ENCODE measurements at places on chromosomes 6 and 20.
A peak's percentile ranks its signal among the peaks of the same experiment; 100 is the strongest.

DNA sequence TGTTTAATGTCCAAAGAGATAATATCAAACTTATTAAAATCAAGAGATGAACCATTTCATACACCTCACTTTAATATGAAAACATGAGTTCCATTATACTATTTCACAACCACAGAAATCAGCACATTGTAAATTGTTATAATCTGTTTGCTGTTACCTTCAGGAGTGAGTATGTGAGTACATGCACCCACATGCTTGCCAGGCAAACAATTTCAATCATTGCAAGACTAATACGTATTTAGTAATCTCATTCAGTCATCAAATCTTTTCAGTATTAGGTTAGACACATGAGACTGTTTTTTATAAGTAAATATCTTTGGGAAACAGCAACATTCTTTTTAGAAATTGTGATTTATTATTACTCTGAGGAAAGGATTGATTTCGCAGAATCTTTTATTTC lies 9.3 kb upstream of the EPM2A start:
- DNase-seq: peak; percentile 6

GRCh38 chr6:129730477-129731165 lies 20.6 kb upstream of the ARHGAP18 start:
- DNase-seq: peak; percentile 40

DNA sequence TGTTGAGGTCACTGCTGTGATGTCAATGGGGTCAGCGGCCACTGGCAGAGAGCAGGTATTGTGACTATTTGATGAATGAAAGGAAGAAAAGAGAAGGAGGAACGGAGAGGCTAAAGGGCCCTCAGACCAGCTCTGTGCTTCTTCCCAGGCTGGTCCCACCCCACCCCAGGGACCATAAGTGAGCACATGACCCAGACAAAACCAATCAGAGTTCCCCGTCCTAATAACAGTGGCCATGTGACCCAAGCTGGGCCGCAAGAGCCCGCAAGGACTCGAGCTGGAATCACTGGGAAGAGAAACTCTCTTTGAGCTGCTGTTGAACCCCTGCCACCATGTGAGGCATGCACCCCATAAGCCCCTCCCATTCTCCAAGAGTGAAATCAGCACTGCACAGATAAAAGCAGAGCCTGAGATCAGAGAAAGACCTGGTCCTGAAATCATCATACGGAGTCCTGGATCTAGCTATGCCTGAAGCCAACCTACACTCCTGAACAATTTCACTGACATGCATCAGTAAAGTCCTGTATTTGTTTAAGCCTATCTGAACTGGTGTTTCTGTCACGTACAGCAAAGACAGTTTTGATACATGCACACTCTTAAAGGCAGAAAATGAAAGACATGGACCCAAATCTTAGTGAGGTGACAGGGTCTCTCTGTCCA lies 90.2 kb downstream of the PREX1 start:
- DNase-seq: no peak

GRCh38 chr6:33672808-33673207 lies 38.7 kb downstream of the UQCC2 start:
- peak; percentile 97 for DNase-seq

DNA sequence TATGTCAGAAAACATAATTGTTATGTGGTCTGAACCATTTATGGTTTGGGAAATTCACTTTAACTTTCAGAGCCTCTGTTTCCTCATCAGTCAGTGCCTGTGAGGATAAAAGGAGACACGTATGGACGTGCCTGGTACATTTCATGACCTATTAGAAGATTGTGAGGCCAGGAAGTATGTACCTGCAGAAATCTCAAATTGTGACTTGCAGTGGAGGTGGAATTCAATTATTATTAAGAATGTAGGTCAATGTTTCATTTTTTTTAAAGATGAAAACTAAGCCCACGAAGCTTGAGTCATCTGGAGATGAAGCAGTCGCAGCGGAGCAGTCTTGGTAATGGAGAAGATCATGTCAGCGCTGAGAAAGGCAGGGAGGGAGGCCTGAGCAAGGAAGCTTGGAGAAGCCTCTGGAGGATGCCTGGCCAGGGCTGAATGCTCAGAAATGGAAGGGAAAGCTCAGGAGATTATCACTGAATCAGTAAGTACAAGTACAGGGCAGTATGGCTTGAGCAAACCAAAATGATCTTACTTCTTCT lies 3.9 kb upstream of the DSE start:
- DNase-seq: no peak

GRCh38 chr6:125586074-125586473 lies 163.4 kb upstream of the HEY2 start:
- DNase-seq: peak; percentile 3

DNA sequence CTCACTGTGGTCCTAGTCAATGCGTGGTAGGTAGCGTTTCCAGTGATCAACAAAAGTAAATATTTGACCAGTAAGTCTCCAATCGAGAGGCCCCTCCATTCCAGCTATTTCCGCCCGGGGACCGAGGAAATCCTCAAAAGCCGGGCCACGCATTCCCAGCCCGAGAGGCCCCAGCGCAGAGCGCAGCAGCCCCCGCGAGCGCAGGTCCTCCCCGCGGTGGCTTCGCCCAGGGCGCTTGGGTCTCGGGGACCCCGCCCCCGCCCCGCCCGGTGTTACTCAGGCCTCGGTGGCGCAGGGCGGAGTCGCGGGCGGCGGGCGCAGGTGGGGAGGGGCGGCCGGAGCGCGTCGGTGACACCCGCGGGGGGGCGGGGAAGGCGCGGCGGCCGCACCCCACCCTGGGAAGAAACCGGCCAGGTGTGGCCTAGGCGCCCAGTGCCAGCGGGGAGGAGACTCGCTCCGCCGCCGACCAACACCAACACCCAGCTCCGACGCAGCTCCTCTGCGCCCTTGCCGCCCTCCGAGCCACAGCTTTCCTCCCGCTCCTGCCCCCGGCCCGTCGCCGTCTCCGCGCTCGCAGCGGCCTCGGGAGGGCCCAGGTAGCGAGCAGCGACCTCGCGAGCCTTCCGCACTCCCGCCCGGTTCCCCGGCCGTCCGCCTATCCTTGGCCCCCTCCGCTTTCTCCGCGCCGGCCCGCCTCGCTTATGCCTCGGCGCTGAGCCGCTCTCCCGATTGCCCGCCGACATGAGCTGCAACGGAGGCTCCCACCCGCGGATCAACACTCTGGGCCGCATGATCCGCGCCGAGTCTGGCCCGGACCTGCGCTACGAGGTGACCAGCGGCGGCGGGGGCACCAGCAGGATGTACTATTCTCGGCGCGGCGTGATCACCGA lies at the start of gene DSP:
TSS of gene DSP (plus strand) at position 497 of the 890 bp plus-strand sequence. CDS start at position 742, 245 bp downstream.
- no peak for DNase-seq

DNA sequence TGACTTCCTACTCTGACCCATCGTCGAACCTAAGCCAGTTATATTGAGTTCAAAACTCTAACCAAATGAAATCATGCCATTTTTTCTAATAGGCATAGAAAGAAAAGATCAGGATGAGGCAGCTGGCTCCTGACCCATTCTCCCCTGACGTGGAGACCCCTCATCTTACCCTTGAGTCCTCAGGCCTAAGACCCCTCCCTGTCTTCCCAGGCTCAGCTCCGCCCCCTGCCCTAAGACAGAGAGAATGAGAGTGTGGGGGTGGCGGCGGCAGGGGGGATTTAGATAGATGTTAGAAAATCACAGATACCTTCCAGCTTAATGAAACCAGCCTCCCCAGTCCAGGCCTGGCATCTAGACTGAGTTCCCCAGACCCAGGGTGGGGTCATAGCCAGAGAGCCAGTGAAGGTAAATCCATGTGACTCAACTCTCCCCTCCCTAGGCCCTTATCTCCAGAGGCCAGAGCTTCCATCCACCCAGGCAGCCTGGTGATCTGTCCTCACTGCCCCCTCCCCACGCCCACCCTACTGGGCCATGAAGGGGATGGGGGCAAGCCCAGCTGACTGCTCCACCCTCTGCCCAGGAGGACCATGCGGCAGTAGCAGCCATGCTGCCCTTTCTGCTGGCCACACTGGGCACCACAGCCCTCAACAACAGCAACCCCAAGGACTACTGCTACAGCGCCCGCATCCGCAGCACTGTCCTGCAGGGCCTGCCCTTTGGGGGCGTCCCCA lies 6.8 kb downstream of the TMEM63B start:
- no peak for DNase-seq

DNA sequence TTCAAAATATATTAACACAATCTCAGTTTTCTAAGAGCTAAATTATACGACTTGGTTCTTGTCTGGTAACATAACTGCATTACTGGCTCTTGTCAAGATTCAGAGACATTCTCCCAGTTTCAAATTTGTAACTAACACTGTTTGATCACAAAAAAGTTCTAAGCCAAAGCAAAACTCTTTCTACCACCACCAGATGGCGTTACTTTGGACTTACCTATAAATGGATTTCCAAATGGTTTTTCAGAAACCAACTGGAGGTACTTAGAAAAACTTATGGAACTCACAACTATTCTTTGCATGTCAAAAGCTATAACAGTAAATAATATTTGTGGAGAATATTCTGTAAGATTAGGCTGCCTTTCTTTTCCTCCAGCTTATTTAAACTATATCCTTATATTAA lies 34.2 kb upstream of the GFRAL start:
- DNase-seq: peak; percentile 22

- peak; percentile 98 for DNase-seq
Measured at GRCh38 chr6:55758156-55758937, 117.0 kb downstream of the BMP5 start.

DNA sequence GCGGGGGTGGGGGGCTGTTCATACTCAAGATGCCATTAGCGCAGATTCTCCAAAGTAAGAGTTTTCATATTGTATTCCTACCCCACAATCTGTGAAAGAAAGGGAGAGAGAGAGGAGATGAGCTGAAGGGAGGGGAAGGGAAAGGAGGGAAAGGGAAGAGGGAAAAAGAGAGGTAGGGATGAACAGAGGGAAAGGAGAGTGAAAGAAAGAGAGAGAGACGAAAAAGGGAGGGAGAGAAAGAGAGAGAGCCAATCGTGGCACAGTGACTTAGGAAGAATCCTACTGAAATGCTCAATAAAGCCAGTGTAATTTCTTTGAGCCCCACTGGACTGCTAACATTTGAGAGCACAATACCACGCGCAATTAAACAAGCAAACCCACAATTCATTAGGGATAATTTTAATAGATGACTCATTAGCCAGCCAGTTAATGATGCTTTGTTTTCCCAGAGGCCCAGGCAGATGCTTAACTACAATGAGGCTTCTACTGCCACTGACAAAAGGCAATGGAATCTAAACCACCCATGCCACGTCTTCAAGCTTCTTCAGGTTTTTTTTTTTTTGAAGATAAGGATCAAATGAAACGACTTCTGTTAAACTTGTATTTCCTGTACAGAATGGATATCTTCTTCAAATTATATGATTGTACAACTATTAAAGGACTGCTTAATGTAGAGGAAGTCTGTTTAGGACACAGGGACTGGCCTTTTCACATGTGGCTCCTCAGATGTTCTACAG lies 306.8 kb downstream of the FOXC1 start:
- DNase-seq: peak; percentile 88

DNA sequence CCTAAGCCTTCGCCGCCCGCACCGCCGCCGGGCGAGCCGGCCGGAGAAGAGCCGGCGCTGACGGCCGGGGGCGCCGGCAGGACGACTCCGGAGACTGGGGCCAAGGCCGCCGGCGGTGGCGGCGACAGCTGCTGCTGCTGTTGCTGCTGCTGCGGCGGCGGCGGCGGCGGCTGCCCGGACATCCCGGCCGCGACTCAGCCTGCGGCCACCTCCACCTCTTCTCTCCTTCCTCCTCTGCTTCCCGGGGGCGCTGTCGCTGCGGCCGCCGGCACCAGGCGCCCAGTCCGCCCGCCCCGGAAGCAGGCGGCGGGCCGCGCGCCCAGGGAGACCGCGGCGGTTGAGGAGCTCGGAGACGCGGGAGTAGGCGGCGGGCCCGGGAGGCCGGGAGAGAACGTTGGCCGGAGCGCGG lies 307 bp downstream of the RANBP9 start:
- no peak for DNase-seq

- no peak for DNase-seq
Measured at GRCh38 chr6:13296536-13296997, 31.8 kb downstream of the TBC1D7 start.

GRCh38 chr6:128244751-128245405 lies 275.5 kb downstream of the PTPRK start:
- DNase-seq: no peak

DNA sequence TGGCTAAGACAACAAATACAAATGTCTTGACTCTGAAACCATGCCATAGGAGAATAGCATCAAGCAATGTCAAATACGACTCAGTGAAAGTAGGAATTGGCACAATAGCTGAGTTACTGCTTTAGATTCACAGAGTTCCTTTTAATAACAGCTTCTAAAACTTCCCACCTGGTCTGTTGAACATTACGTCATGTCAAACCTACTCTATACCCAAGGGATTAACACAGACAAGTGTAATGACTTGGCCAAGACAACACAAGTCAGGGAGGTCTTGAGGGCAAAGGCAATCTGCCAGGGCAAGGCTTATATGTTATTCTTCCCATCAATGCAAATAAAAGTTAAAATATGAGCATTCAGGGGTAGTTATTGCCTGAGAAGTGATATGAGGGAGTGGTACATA lies 265.1 kb upstream of the PRDM1 start:
- no peak for DNase-seq

GRCh38 chr20:19855416-19855815 lies 97.4 kb downstream of the RIN2 start:
- DNase-seq: no peak

- no peak for DNase-seq
Measured at GRCh38 chr20:49507741-49508434, 25.4 kb upstream of the KCNB1 start.

DNA sequence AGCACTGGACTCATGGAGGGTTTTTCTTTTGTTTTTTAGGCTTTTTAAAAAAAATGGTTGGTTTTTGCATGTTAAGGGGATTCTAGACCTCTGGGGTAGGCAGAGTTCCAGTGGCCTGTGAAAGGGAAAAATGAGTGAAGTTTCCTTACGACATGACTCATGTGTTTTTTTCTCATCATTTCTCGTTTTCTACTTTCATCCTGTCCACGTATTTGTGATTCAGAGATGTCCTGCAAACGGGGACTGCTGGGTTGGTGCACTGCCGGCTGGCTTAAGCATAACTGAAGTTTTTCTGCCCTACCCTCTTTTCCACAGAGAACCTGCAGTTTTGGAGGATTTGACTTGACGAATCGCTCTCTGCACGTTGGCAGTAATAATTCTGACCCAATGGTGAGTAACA lies 182.3 kb downstream of the SASH1 start:
- peak; percentile 96 for DNase-seq

- no peak for DNase-seq
Measured at GRCh38 chr6:56399672-56400263, 152.4 kb upstream of the COL21A1 start.

DNA sequence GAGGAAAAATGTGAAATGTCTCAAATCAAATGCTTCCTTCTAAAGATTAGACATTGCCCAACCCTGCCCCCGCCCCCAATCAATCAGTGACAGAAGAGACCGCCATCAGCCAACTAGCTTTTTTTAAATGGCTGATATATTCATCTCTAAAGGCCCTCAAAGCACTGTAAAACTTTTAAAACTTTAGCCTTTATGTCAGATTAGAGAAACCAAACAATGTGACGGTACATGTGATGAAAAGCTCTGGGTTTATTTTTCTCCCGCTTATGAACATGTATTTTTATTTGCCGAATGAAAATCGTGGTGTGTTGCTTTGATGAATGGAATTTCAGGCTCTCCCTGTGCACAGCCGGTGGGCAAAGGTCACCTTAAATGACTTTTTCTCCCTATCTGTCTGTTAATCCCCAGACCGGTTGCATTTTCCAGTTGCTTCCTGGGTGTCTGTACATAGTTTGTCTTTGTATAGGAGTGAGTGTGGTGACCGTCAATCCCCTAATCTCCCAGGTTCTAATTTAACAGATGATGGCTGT lies 38.5 kb downstream of the TBC1D7 start:
- no peak for DNase-seq
